GOT3 (cell line): ENCODE measurements at places on chromosomes 12 and 14.

DNA sequence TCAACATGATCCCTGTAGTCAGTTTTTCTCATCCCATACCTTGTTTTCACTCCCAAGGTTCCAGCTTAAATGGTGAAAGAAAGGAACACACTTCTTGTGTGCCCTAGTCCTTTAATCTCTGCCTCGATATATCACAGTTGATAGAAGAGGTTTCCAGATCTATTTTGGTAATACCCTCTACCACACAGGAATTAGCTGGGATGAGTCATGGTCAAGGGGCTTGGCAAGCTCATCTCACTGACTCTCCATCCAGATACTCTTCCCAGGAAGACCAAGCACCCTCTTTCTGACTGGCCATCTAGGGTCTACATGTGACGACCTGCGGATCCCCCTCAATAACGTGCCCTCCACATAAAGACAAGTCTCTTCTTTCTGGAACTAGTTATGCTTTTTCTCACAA lies 277.9 kb downstream of the ITPR2 start:
- no peak for DNase-seq

GRCh38 chr14:98169170-98169587 lies 1102.8 kb downstream of the BCL11B start:
- DNase-seq: no peak

GRCh38 chr12:124687917-124688316 lies 120.5 kb upstream of the NCOR2 start:
- no peak for DNase-seq

- no peak for DNase-seq
These were observed 753 bp upstream of the ATP5MC2 start for GRCh38 chr12:53676656-53677015.

DNA sequence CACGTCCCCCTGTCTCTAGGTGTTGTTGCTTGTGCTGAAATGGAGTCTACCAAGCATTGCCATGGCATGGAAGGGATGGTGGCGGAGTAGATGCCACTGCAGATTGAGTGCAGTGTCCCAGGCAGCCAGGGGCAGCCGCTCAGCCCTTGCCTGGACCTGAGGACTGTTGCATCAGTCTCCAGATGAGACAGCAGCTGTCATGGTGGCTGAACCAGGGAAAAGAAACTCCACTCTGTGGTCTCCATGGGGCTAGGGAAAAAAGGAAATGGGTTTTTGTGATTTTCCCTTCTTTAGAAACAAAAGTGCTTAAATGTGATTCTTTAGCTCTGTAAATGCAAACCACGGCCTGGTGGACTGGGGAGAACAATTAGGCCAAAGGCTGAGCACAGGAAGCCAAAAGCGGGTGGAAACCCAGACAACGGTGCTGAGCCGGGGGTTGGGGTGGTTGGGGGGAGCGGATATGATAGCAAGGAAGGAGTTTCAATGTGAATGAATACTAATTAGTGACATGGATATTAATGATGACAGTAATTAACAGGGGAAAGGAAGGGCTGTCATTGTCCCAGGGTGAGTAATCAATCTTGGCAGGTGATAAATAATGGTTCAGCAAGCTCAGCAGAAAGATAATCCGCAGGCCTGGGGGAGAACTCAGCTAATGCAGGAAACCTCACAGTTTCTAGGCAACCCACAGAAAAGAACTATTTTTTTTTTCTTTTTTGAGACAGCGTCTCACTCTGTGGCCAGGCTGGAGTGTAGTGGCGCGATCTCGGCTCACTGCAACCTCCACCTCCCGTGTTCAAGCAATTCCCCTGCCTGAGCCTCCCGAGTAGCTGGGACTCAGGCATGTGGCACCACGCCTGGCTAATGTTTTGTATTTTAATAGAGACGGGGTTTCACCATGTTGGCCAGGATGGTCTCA lies 442.6 kb downstream of the DPF3 start:
- DNase-seq: no peak

- peak; percentile 24 for DNase-seq
These were observed at the start of gene APPL2 for GRCh38 chr12:105235732-105236476. TSS of gene APPL2 (minus strand) at chr12:105236174. CDS start at chr12:105236012, 162 bp downstream.

- DNase-seq: no peak
These were observed 270.8 kb downstream of the FOXN3 start for GRCh38 chr14:89146274-89146673.

DNA sequence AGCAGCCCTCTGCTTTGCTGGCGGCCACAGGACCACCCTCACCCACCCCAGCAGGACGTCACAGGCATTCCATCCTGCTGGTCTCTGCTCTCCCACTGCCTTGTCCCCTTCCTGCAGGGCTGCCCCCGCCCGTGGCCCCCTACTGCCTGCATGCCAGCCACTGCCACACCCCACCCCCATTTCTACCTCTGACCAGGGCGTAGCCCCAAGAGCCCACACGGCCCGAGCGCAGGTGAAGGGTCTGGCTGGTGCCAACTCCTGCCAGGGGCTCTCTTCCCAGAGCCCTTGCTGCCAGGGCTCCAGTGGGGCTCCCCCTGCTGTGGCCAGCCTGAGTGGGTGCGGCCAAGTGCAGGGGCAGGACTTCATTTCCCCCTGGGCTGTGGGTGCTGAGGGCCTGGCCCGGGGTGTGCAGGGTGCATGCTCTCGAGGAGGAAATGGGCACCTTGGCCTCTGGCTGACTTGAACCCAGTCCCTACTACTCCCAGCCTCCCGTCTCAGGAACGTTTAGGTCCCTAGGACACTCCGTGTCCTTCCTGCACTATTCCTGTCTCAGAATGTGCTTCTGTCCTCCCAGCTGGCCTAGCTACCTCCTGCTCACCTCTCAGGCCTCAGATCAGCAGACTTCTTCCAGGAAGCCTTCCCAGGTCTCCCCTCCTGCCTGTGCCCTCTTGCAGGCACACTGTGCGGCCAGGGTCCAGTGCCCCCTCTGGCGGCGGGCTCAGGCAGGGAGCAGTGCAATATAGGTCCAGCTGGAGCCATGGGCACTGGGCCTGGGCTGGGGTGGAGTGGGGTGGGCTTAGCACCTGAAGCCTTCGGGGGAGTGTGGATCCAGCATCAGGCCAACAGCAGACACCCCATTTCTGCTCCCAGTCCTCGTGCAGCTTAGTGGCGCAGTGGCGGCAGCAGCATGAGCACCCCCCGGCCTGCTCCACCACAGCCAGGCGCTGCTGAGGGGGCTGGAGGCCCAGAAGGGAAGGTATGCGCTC lies 1.4 kb downstream of the LBHD2 start:
- DNase-seq: no peak

- DNase-seq: no peak
These were observed 84.8 kb downstream of the PEBP1 start for GRCh38 chr12:118220702-118221101.

GRCh38 chr12:104631867-104632266 lies 175.1 kb downstream of the CHST11 start:
- DNase-seq: no peak

- DNase-seq: no peak
These were observed 304.4 kb downstream of the DUSP6 start for GRCh38 chr12:89047856-89048418.

DNA sequence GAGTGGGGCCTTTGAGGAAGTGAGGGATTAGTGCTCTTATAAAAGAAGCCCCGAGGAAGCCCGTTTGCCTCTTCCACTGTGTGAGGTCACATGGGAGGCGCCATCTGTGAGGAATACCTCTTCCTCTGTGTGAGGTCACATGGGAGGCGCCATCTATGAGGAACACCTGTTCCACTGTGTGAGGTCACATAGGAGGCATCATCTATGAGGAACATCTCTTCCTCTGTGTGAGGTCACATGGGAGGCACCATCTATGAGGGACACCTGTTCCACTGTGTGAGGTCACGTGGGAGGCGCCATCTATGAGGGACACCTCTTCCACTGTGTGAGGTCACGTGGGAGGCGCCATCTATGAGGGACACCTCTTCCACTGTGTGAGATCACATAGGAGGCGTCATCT lies 69.7 kb downstream of the SLC24A4 start:
- no peak for DNase-seq

GRCh38 chr12:2378835-2379330 lies 326.1 kb downstream of the CACNA1C start:
- no peak for DNase-seq

- DNase-seq: no peak
These were observed 43.7 kb upstream of the HECTD1 start for GRCh38 chr14:31251028-31251958.

DNA sequence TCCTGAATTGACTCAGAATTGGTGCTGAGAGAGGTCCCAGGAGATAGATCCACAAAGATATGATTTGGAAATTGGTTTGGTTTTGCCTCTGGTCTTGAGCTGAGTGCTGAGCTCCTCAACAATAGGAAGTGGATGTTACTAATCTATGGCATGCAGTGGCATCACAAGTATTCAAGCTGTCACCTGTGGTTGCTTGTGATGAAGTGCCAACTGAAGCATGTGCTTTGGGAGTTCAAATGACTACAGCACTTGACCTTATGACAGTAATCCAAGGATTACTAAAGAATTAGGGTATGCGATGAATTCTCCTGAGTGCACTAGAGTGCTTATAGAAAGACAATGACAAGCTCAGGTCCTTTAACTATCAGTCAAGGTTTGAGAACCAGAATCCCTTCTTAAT lies 406.2 kb downstream of the NOVA1 start:
- DNase-seq: no peak

DNA sequence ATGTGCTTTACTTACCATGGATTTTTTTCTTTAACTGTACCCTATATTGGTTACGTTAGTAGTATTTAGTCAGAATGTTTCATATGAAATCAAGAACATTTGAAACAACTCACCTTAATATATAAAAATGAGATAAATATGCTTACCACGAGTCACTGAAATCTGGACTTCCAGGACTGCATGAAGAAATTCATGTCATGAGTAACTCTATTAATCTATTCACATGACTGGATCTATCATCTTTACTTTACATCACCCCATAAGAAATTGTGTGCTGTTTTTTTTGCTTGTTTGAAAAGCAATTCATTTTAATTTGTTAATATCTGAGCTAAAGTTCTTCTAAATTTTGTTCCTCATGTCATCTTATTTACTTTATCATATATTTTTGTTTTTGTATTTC lies 5.2 kb downstream of the EPYC start:
- DNase-seq: no peak

DNA sequence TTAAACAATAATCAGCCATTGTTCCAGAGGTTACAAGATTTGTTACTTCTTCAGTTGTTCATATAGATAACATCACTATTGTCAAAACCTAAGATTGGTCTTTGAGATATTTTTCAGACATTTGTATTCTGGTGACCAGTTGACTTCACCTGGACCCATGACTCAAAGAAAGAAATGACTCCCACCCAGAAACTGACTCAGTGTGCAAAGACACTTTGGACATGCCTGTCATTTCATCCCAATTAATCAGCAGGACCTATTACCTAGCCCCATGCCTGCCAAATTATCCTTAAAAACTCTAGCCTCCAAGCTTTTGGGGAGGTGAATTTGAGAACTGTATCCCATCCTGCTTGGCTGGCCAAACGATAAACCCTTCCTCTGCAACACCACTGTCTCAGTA lies 27.7 kb upstream of the TSPAN11 start:
- DNase-seq: no peak

DNA sequence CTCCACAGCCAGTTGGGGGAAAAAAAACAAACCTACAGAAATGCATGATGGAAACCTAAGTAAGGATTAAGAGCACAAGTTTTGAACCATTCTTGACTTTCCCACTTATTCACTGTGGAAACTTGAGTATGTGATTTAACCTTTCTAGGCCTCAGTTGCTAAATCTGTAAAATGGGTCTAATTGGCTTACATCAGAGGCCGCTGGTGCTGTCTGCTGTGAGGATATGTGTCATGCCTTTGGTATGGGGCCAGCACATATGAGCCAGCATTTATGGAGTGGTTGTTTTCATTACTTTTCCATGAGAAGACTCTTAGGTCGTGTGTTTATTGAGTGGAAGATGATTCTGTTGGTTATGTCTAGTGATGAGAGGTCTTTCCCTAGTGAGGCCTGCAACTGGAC lies 102.4 kb downstream of the ESR2 start:
- no peak for DNase-seq

DNA sequence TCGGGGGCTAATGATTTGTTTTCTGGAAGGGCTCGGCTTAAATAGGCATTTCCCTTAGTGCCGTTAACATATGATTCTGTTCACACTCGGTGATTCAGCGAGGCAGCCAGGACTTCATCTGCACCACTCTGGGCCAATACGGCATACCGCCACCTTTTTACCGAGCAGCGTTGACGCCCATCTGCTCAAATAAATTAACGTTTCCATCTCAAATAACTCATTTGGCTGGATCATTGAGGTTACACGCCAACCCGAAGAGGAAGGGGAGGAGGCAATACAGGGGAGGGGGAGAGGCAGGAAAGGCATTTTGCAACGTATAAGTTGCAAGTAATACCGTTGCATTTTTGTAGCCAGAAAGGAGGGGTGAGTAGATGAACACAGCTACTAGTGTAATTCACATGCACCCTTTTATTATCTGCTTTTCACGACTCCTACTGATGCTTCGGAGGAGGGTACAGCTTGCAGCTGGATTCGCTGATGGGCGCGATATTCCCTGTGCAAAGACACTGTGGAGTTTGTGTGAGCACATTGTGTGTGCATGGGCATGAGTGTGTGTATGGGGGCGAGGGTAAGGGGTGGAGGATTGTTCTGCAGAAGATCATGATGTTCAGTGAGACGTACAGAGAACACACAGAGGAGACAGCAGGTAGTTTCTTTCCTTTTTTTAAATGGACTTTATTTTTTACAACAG lies 45.9 kb downstream of the MAP1LC3B2 start:
- no peak for DNase-seq

GRCh38 chr12:111807232-111807631 lies 34.8 kb upstream of the MAPKAPK5 start:
- DNase-seq: no peak

GRCh38 chr12:91887957-91888356 lies 257.7 kb downstream of the BTG1 start:
- no peak for DNase-seq

- DNase-seq: no peak
These were observed 27.7 kb upstream of the CMA1 start for GRCh38 chr14:24535737-24536136.

GRCh38 chr12:109385339-109386058 lies 37.8 kb downstream of the MYO1H start:
- DNase-seq: no peak

- no peak for DNase-seq
These were observed 369.8 kb downstream of the CACNA1C start for GRCh38 chr12:2422591-2422990.

GRCh38 chr14:77561881-77562280 lies 54.6 kb downstream of the SPTLC2 start:
- DNase-seq: no peak

DNA sequence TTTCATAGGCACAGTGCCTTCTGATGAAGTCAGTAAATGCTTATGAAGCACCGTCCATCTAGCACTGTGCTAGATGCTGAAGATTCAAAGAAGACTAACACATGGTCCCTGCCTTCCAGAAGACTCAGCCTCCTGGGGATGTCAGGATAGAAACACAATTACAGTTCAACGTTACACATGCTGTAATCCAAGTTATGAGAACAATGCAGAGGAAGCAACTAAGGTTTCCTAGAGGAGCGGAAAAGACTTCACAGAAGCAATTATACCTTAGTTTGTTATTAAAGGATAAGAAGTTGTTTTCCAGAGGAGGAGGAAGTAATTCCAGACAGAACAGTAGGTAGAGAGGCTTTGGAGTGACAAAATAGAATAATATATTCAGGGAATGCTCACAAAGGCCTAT lies 66.9 kb upstream of the FGD4 start:
- no peak for DNase-seq

GRCh38 chr12:108641446-108642268 lies 8.0 kb upstream of the SELPLG start:
- DNase-seq: no peak

- no peak for DNase-seq
These were observed 294.3 kb upstream of the RTL1 start for GRCh38 chr14:101197595-101198397.

- DNase-seq: no peak
These were observed 28.1 kb downstream of the TCHP start for GRCh38 chr12:109928058-109928656.

- DNase-seq: no peak
These were observed 425.9 kb upstream of the TBX3 start for GRCh38 chr12:115109863-115110262.
